A549 treated with DMSO at 1 μM for 4 hours (cell line): ENCODE measurements at places on chromosomes 7 and 10. TPM values are rescaled to one million over a fixed set of nuclear protein-coding genes. Genes with fewer than 3 reads are reported as not detected.

TUBAL3 gene
- total RNA-seq: 0.30 to 0.52 TPM (median 0.33 TPM) in 5 replicates

OGDHL gene
- 0.15 to 0.42 TPM (median 0.22 TPM) in 5 replicates for total RNA-seq

SPDYE1 gene
- not detected in 5 replicates for total RNA-seq

LDB3 gene
- total RNA-seq: 0.02 to 0.08 TPM (median 0.06 TPM) in 5 replicates

CALML5 gene
- total RNA-seq: not detected in 5 replicates

SBDS gene
- 98.9 to 116 TPM (median 107 TPM) in 5 replicates for total RNA-seq

PRKAG2 gene
- total RNA-seq: 35.6 to 41.5 TPM (median 37.0 TPM) in 5 replicates

BHLHA15 gene
- total RNA-seq: 0.44 to 0.66 TPM (median 0.56 TPM) in 5 replicates

STEAP1 gene
- 13.3 to 15.8 TPM (median 15.7 TPM) in 5 replicates for total RNA-seq

LIPK gene
- total RNA-seq: not detected in 5 replicates

LRRC18 gene
- total RNA-seq: not detected in 5 replicates

CRPPA gene
- total RNA-seq: 0.34 to 0.97 TPM (median 0.79 TPM) in 5 replicates

TMEM229A gene
- not detected in 5 replicates for total RNA-seq

GNGT1 gene
- 0.09 TPM in 1 of 5 replicates, not detected in the others for total RNA-seq

RBP3 gene
- not detected in 5 replicates for total RNA-seq

SSC4D gene
- total RNA-seq: 0.96 to 1.4 TPM (median 1.2 TPM) in 5 replicates

HOGA1 gene
- total RNA-seq: 0.57 to 1.2 TPM (median 0.96 TPM) in 5 replicates

ZRANB1 gene
- total RNA-seq: 8.0 to 10.8 TPM (median 10.4 TPM) in 5 replicates

SAP25 gene
- total RNA-seq: 0.28 to 0.88 TPM (median 0.68 TPM) in 4 of 5 replicates, not detected in the other

GRB10 gene
- total RNA-seq: 68.4 to 95.1 TPM (median 82.8 TPM) in 5 replicates

SPDYE8 gene
- not detected in 5 replicates for total RNA-seq

VSTM4 gene
- 0.27 to 0.62 TPM (median 0.48 TPM) in 5 replicates for total RNA-seq

NXPH1 gene
- not detected in 5 replicates for total RNA-seq

PTPRE gene
- 2.1 to 4.0 TPM (median 3.7 TPM) in 5 replicates for total RNA-seq

SUN3 gene
- 0.46 TPM in 1 of 5 replicates, not detected in the others for total RNA-seq

NAPEPLD gene
- total RNA-seq: 3.2 to 6.2 TPM (median 4.5 TPM) in 5 replicates

OIT3 gene
- total RNA-seq: 0.06 TPM in 2 of 5 replicates, not detected in the others

DGKI gene
- 0.15 to 0.38 TPM (median 0.30 TPM) in 5 replicates for total RNA-seq

TMEM196 gene
- total RNA-seq: not detected in 5 replicates

LEP gene
- total RNA-seq: not detected in 5 replicates

CTAGE6 gene
- not detected in 5 replicates for total RNA-seq

HOXA3 gene
- total RNA-seq: 7.1 to 12.9 TPM (median 7.6 TPM) in 5 replicates

TWIST1 gene
- 2.6 to 4.6 TPM (median 3.9 TPM) in 5 replicates for total RNA-seq

CHAT gene
- total RNA-seq: not detected in 5 replicates

CREB5 gene
- 4.3 to 5.2 TPM (median 4.9 TPM) in 5 replicates for total RNA-seq

GPR141 gene
- total RNA-seq: not detected in 5 replicates
